ENCODE measurements at places on chromosomes 11 and 22.

DNA sequence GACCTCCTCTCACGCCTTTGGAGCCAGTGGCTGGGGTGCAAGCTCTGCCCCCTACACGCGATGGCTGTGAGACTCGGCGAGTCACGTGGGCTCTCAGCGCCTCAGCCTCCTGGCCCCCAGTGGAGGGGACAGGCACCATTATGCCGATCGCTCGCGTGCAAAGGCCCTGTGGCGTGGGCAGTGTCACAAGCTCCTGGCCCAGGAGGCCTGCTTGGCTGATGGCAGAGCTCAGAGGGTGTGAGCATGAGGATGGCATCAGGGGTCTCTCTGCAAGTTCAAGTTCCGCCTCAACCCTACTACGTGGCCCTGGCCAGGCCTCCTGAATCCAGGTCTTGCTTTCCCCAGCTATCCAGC lies 90.8 kb upstream of the KCNQ1OT1 start:
- no peak for DNase-seq

DNA sequence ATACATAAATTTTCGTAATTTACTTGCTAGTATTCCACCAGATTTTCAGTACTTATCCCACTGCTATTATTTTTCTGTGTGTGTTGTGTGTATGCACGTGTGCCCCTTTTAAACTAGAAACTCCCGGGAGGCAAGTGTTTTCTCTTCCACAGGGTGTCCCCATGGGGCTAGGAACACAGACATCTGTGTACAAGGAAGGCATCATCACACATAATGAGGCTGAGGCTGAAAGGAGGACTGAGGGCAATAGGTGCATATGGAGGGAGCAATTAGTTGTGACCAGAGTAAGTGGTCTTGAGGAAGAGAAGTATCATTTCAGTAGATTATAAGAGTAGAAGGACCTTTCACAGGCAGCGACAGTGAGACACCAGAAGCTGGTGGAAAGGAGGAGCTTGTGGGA lies 2.1 kb upstream of the DPAGT1 start:
- DNase-seq: no peak

GRCh38 chr11:120546312-120547205 lies 35.0 kb downstream of the GRIK4 start:
- DNase-seq: no peak

GRCh38 chr11:94117871-94118270 lies 10.8 kb upstream of the PANX1 start:
- DNase-seq: no peak
